ENCODE measurements at places on chromosomes 6 and 20. TPM values are rescaled to one million over a fixed set of nuclear protein-coding genes. Genes with fewer than 3 reads are reported as not detected.

LST1 gene
- polyA plus RNA-seq = 20.3 TPM

TSPO2 gene
- not detected for polyA plus RNA-seq

PNLDC1 gene
- not detected for polyA plus RNA-seq

TFAP2C gene
- not detected for polyA plus RNA-seq

DEFB125 gene
- not detected for polyA plus RNA-seq
